ENCODE measurements at places on chromosomes 5 and 9.

- no peak for DNase-seq
Observed at GRCh38 chr5:124713595-124713994, 32.8 kb downstream of the ZNF608 start.

- DNase-seq: no peak
Observed at GRCh38 chr9:92661127-92661526, 8.8 kb downstream of the IPPK start.

GRCh38 chr5:4255441-4255840 lies 659.8 kb downstream of the IRX1 start:
- DNase-seq: no peak

DNA sequence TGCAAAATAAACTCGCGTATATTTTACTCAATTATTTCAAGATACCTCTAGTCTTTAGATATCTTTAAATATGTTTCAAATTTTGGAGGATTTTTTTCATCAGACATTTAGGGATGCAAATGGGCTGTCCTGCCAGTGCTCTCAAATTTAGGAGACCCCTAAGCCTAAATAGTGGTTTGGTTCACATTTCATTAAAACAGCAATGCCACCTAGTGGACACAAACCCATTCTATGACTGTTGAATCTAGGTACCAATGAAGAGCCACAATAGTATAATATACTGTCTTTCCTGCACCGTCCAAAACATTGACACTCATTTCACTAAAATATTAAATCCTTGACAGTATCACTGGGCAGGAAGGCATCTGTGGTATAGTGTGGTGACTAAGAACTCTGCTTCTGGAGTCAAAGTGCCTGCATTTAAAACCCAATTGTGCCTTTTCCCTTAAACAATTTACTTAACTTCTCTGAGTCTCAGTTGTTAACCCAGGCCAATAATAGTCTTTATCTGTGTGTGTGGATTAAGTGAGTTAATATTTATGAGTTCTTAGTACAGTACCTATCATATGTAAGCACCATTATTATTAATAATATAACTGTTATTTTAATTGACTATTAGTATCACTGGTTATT lies 148.0 kb downstream of the RORB start:
- no peak for DNase-seq

GRCh38 chr9:91421971-91422757 lies 1.5 kb downstream of the NFIL3 start:
- no peak for DNase-seq

DNA sequence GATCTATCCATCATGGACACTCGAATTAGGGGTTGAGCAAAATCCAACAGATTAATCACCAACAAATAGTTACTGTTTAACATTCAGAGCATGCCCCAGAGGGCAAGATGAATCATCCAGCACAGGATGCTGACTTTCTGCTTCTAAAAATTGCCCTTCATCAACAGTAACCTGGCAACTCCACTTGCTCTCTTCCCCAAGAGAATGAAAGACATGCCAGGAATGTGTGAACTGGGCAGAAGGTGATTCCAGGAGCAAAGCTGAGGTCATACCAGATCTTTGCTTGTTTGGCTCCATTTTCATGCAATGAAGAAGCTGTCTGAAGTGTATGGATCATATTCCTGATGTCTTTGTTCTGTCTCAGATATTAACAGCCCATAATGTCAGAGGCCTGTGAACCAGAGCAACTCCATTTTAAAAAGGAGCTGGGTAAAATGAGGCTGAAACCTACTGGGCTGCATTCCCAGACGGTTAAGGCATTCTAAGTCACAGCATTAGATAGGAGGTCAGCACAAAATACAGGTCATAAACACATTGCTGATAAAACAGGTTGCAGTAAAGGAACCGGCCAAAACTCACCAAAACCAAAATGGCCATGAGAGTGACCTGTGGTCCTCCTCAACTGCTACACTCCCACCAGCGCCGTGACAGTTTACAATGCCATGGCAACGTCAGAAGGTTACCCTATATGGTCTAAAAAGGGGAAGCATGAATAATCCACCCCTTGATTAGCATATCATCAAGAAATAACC lies 2.5 kb upstream of the ZNF367 start:
- peak; percentile 31 for DNase-seq

DNA sequence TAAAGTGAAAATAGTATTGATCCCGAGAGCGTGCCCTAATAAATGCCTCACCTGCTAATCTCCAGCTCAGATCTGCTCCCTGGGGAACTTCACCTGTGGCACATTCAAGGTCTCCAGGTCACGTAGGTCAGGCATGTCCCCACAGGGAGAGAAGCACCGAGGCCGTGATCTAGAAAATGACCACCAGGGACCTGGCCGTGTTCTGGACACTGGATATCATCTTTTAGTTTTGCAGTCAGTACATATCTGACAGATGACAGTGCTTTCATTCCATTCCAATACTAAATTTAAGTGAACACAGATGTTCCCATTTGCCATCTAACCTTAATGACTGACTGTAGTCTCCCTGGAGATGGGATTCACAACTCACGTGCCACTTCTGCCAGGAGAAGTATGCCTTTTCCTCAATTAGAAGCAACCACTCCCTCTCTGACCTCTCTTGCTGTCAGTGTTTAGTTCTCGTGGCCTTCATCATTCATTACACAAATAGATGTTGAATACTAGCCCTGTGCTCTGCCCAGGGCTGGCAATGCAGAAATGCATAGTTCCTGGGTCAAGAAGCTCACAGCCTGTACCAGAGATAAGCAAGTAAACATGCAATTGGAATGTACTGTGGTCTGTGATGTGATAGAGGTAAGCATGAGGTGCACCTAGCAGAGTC lies 276.5 kb downstream of the NTRK2 start:
- no peak for DNase-seq

DNA sequence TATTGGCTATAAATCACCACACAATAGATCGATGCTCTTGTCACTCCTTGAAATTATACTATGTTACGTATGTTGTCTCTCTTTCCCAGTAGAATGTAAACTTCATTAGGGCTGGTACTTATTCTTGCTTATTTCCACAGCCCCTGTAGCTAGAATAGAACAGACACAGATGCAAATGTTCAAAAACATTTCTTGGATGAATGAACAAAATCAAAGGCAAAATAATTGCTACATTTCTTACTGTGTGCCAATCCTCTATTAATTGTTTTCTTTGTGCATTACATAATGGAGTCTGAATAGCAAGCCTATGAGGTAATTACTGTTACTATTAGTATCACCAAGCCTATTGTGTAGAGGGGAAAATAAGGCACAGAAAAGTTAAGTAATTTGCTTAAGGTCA lies 725 bp upstream of the OR13C2 start:
- DNase-seq: no peak

DNA sequence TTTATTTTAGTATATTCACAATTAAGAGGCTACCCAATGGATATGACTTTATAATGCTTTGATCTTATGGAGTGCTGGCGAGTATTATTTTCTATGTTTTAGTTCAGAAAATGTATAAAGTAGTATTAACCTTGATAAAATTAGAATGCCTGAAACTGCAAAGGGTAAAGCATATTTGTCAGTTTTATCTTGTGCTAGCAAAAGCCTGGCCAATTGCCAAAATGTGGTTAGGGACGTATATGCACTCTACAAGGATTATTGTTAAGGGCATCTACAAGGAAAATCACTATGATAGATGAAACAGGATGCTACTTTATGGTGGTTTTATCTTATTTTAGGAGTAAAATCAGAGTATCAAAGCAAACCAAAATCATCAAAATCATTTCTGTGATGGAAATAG lies 281.7 kb downstream of the CCDC171 start:
- DNase-seq: no peak

GRCh38 chr9:4324513-4324912 lies 24.6 kb upstream of the GLIS3 start:
- no peak for DNase-seq

- no peak for DNase-seq
Observed at GRCh38 chr5:136776022-136776927, 410.9 kb upstream of the TRPC7 start.

DNA sequence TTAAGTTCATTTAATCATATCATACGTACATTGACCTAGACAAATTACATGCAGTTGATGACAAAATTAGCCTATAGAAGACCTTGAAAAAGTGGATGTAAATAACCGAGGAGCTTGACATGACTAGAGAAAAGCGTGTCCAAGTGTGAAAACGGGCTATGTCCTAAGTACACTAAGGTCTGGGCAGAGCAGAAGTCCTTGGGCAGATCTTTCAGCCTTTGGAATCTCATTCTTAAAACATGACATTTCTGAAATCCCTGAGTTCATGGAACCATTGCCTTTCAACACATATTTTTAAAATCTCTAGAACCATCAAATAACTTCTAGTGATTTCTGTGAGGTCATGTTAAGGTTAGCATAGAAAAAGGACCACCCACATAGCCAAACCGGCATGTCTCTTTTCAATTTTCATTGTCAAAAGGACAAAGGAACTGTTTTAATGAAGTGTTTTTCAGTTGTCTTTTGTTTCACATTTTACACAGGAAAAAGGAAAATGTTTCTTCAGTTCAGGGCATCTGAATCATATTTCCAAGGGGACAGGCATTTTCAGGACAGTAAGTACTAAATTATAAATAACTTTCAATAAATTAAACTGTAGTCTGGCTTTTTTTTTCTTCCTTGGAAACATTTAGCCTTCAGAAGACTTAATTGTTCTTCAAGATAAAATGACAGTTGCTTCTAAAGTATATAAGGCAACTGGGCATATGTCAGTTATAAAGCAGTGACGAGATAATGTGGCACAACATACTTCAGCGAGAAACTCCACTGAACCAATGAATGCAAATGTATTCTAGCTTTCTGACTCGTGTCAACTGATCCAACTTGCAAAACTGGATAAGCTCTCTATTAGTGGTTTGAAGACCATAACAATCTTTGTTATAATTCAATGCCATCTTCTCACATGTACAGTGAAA lies 416.8 kb downstream of the NFIB start:
- DNase-seq: no peak

DNA sequence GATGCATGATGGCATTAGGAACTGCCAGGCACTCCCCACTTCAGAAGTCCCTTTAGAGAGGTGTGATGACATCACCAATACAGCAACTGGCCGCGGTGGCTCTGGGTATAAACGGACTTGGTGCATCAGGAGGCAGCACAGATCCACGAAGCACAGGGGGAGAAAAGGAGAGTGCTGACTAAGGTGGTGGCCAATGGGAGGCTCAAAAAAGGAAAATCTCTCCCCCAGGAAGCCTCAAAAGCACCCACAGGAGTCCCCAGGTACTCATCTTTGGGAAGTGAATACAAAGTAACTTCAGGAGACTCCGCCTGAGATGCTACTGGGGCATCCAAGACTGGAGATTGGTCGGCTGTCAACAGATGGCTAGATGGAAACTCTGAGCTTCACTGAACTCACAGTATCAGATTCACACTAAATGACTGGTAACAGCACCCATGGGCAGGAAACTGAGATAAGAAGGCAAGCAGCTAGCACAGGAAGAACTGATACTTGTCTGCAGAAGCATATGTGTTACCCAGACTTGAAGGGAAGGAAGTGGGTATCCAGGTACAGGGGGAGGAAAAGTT lies 7.6 kb downstream of the TTC39B start:
- DNase-seq: peak; percentile 63

DNA sequence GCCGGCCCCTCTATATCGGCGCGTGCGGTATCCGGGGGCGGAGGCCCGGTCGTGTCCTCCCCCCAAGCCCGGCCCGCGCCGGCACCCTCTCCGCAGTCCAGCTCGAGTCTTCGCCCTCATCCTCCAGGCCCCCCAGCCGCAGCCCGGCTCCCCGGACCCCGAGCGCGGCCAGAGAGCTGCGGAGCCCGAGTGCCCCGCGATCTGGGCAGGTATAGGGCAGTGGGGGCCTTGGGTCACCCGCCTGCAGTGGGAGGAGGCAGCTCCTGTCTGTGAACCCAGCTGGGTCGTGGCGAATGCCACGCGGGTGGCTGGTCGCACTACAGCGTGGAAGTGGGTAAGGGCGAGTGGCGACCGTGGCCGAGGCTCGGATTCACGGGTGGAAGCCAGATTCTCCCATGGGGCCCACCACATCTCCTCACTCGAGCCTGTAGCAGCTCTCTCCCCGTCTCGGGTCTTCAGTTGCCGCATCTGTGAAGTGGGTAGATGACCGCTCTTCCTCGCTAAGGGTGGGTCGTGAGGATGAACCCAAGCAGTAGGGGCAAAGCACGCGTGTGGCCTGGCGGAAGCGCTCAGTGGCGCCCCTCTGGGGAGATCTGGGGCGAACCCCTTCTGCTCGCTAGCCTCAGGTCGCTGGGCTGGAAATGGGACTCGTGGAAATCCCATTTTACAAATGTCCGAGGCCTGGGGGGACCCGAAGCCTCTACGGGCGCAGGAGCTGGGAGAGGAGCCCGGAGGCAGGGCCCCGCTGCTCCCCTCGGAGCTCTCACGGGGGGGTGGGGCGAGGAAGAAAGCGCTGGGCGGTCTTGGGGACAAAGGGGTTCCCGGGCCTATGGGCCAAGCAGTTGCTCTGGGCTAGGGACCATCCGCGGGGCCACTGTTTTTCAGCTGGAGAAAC lies 1.9 kb downstream of the NR5A1 start:
- no peak for DNase-seq

GRCh38 chr9:98331536-98332259 lies 76.2 kb upstream of the TBC1D2 start:
- no peak for DNase-seq

- peak; percentile 52 for DNase-seq
Observed at GRCh38 chr5:96807075-96807654, 580 bp downstream of the ERAP1 start.

DNA sequence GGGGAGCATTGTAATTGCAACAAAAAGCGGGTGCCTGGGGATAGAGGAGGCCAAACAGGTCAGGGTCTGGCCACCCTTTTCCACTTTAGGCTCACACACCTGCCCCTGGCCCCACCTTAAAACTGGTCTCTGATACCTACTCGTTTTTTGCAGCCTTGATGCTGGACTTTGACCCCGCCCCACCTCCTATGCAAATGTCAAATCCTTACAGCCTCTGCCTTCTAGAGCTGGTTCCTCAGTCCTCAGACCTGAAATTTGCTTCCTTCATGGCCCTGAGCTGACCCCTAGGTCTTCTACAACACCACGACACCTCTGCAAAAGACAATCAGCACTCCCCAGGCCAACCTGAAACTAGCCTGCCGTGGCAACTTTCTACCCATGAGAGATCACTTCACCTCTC lies 37.7 kb downstream of the SMIM23 start:
- no peak for DNase-seq

DNA sequence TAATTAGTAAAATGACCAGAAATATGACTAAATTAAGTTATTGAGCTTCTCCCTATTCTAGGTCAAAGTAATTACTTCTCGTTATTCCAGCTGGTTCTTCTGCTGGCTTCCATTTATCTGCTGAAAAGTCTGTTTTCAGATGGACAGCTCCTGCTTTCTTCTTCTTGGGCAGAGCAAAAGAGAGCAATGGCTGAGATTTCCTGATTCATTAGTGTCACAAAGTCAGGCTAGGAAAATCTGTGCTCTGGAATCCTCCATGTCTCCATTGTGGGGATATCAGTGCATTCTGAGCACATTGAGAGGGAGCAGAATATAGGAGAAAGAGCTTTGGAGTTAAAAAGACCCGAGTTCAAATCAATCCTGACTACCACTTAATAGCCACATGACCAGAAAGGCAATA lies 33.7 kb upstream of the NRG2 start:
- DNase-seq: no peak

DNA sequence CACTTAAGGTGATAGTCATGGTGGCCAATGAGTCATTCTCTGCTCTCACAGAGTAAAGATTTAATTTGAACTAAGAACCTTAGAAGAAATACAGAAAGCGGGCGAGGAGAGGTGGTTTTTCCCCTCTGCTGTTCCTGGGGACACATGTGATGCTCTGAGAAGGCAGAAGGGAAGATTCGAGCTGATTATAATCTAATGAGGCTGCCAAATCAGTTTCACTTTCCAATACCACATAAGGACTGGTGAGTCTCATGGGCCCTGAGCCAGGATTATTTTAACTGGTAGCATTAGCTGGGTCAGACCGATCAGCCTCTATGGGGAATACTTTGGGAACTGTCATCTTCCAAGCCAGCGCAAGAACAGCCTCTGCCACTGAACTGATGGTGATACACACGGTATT lies 116.5 kb downstream of the SLC1A3 start:
- DNase-seq: no peak
